ENCODE measurements at places on chromosomes 1 and 21. TPM values are rescaled to one million over a fixed set of nuclear protein-coding genes. Genes with fewer than 3 reads are reported as not detected.

DNA sequence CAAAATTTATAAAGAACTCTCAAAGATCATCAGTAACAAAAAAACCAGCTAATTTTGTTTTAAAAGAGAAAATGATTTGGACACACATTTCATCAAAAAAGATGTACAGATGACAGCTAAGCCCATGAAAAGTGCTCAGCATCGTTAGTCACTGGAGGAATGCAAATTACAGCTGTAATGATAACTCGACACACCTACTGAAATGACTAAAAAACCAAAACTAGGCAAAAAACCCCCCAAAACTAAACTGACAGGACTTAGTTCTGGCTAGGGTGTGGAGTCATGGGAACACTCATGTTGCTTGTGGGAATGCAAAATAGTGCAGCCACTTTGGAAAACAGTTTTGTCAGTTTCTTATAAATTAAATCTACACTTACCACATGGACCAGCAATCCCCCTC, 59.5 kb downstream of the CNIH3 start:
- peaks cover 8% of the 10 kb centered on the region for H3K4me1 ChIP-seq
- H3K27me3 ChIP-seq, result no peaks in the 10 kb centered on the region
- H3K4me3 ChIP-seq, result no peak overlapping the region
- no peak for DNase-seq

- no peaks in the 10 kb centered on the region for H3K27me3 ChIP-seq
- peaks cover 28% of the 10 kb centered on the region for H3K4me1 ChIP-seq
- H3K4me3 ChIP-seq, result no peak overlapping the region
- H3K36me3 ChIP-seq, result no peaks in the 10 kb centered on the region
- no peak for DNase-seq
Measured at GRCh38 chr1:32771561-32772280, 45.4 kb downstream of the YARS1 start.

GRCh38 chr1:84450910-84451309, 28.2 kb upstream of the RPF1 start:
- H3K36me3 ChIP-seq, result no peaks in the 10 kb centered on the region
- DNase-seq, result no peak
- no peak overlapping the region for H3K27ac ChIP-seq
- no peaks in the 10 kb centered on the region for H3K27me3 ChIP-seq

DNA sequence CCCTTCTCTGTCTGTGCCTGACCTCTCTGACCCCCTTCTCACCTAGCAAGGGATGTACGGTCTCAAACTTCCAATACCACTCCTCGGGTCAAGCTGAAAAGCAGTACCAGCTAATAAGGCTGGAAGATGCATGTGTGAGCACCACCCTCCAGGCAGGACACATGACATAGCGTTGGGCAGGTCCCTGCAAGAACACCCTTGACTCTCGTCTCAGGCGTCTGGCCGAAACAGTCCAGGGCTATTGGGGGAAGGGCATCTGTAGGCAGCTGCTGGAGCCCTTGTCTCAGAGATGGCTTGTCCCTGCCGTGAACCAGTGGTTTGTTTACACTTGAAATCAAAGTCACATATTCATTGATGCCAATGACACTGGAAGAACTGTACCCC, 56.5 kb downstream of the CD46 start:
- H3K27ac ChIP-seq, result peak overlapping the region; percentile 66
- H3K4me3 ChIP-seq, result no peak overlapping the region
- DNase-seq, result no peak
- no peaks in the 10 kb centered on the region for H3K27me3 ChIP-seq
- peaks cover 35% of the 10 kb centered on the region for H3K4me1 ChIP-seq
- H3K36me3 ChIP-seq, result peaks cover 3% of the 10 kb centered on the region

DNA sequence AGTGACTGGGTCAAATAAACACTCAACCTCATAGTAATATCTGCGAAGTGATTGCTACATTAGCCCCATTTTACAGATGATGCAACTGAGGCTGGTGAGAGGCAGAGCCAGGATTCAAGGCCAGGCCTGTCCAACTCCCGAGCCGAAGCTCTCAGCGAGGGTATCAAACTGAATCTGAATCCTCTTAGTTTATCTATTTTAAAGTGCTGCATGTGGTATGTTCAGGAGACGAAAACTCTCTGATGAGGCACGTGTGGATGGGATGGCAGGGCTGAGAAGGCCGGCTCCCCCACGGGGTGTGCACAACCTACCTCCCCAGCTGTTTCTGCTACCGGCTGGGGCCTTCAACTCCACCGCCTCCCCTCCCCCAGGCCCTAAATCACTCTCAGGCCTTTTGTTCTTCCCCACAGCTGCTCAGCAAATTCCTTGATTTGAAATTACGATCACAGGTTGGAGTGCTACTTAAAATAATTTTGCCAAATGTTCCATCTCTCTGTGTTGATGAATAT, 171.8 kb downstream of the TOMM20 start:
- H3K27ac ChIP-seq, result no peak overlapping the region
- no peak for DNase-seq
- no peak overlapping the region for H3K4me3 ChIP-seq
- no peaks in the 10 kb centered on the region for H3K36me3 ChIP-seq

DNA sequence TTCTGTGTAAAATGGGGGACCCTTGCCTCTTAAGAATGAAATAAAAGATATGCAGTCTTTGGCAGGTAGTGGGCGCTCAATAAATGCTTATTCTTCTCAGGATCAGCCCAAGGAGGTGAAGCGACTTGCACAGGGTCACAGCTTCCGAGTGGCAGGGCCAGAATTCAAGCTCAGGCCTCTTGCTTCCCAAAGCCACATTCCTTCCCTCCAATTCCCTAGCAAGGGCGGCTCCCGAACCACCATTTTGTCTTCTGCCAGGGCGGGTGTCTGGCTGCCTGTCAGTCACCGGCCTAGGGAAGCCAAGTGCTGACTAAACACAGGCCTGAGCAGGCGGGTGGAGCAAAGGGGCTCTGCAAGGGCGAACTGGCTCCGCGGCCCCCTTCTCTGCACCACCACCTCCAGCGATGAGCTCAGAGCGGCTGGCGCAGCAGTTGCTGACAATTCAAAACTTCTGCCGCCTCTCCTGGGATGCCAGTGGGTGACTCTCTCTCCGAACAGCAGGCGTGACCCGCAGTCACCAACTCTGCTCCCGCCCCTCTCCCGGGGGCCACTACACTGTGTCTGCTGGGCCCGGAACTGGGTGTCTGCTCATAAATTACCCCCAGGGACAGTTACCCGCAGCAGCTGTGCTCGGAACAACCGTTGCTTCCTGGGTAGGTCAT, 10.8 kb downstream of the GPR3 start:
- H3K36me3 ChIP-seq, result peaks cover 5% of the 10 kb centered on the region
- peaks cover 16% of the 10 kb centered on the region for H3K4me1 ChIP-seq
- no peaks in the 10 kb centered on the region for H3K27me3 ChIP-seq
- H3K4me3 ChIP-seq, result peak overlapping the region; percentile 60

DNA sequence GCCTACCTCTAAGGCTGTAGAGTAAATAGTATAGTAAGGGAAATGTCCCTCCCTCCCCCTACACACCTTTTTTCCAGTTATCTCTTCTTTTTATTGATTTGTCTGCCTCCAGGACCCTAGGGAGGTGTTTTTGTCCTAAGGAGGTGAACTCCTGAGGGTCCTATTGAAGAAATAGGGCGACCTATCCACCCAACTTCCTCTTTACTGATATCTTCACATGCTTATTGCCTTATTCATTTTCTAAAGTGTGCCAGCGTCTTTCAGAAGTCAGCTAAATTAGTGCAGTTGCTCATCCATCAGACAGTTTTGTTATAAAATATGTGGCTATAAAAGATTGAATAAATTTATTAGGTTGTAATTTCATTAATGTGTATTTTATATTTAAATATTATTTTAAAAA, 5.9 kb downstream of the BACH1 start:
- peaks cover 100% of the 10 kb centered on the region for H3K4me1 ChIP-seq
- H3K36me3 ChIP-seq, result peaks cover 3% of the 10 kb centered on the region
- no peak for DNase-seq
- H3K27me3 ChIP-seq, result no peaks in the 10 kb centered on the region
- H3K4me3 ChIP-seq, result peak overlapping the region; percentile 4

GRCh38 chr1:154859151-154859785, 10.8 kb downstream of the KCNN3 start:
- no peak for DNase-seq
- H3K27ac ChIP-seq, result no peak overlapping the region
- no peak overlapping the region for H3K4me3 ChIP-seq
- no peaks in the 10 kb centered on the region for H3K36me3 ChIP-seq

- no peak for DNase-seq
- no peaks in the 10 kb centered on the region for H3K36me3 ChIP-seq
- no peaks in the 10 kb centered on the region for H3K27me3 ChIP-seq
- H3K27ac ChIP-seq, result no peak overlapping the region
- no peak overlapping the region for H3K4me3 ChIP-seq
- peaks cover 5% of the 10 kb centered on the region for H3K4me1 ChIP-seq
Measured at GRCh38 chr1:167564612-167565270, 11.2 kb upstream of the CREG1 start.

- H3K36me3 ChIP-seq, result peaks cover 2% of the 10 kb centered on the region
- DNase-seq, result no peak
- no peak overlapping the region for H3K27ac ChIP-seq
- H3K27me3 ChIP-seq, result no peaks in the 10 kb centered on the region
- no peaks in the 10 kb centered on the region for H3K4me1 ChIP-seq
- no peak overlapping the region for H3K4me3 ChIP-seq
Measured at GRCh38 chr1:20896826-20897225, 109.7 kb upstream of the HP1BP3 start.

GRCh38 chr1:153977250-153978240, at the start of gene JTB:
Gene JTB, minus strand, starts transcription at chr1:153977674. Its CDS starts 422 bp downstream, at chr1:153977252.
- peak; percentile 88 for DNase-seq
- H3K4me3 ChIP-seq, result peak within 1 kb of the TSS; percentile 98
- peaks cover 52% of the 10 kb centered on the region for H3K4me1 ChIP-seq

GRCh38 chr1:187928288-187928687, 1099.5 kb downstream of the PLA2G4A start:
- H3K27me3 ChIP-seq, result no peaks in the 10 kb centered on the region
- no peaks in the 10 kb centered on the region for H3K36me3 ChIP-seq
- no peaks in the 10 kb centered on the region for H3K4me1 ChIP-seq
- no peak for DNase-seq
- H3K4me3 ChIP-seq, result no peak overlapping the region
- no peak overlapping the region for H3K27ac ChIP-seq

Gene TMPRSS15
- not detected for total RNA-seq

Gene ANGPTL1
- total RNA-seq, result not detected

Gene TCHH
- not detected for total RNA-seq

Gene ELF3
- total RNA-seq, result 0.22 TPM

Gene FAM72A
- total RNA-seq, result 40.6 TPM
